ENCODE measurements at places on chromosomes 5 and 9. TPM values are rescaled to one million over a fixed set of nuclear protein-coding genes. Genes with fewer than 3 reads are reported as not detected.

LCP2 gene
- total RNA-seq, result not detected

CATSPER3 gene
- 0.15 TPM for total RNA-seq

GRIN1 gene
- 0.11 TPM for total RNA-seq

PCDHB9 gene
- 0.09 TPM for total RNA-seq

Data from A549 treated with AZD2906 at 1 μM for 4 hours (cell line).